ENCODE measurements at places on chromosomes 12 and 14. TPM values are rescaled to one million over a fixed set of nuclear protein-coding genes. Genes with fewer than 3 reads are reported as not detected.

Gene SLC39A2
- not detected for polyA plus RNA-seq

Gene RTRAF
- 178 TPM for polyA plus RNA-seq

Gene TEX22
- polyA plus RNA-seq = 0.41 TPM

Gene CREBL2
- 34.8 TPM for polyA plus RNA-seq

Gene FKBP11
- 2.8 TPM for polyA plus RNA-seq

Gene LAG3
- polyA plus RNA-seq = 0.81 TPM

Gene TDG
- 10.7 TPM for polyA plus RNA-seq

Gene ACOT6
- polyA plus RNA-seq = not detected

Gene CNTN1
- 19.5 TPM for polyA plus RNA-seq
